ENCODE measurements at places on chromosomes 3 and 15.

GRCh38 chr3:142211034-142211433 lies 14.4 kb downstream of the GK5 start:
- no peak for DNase-seq

DNA sequence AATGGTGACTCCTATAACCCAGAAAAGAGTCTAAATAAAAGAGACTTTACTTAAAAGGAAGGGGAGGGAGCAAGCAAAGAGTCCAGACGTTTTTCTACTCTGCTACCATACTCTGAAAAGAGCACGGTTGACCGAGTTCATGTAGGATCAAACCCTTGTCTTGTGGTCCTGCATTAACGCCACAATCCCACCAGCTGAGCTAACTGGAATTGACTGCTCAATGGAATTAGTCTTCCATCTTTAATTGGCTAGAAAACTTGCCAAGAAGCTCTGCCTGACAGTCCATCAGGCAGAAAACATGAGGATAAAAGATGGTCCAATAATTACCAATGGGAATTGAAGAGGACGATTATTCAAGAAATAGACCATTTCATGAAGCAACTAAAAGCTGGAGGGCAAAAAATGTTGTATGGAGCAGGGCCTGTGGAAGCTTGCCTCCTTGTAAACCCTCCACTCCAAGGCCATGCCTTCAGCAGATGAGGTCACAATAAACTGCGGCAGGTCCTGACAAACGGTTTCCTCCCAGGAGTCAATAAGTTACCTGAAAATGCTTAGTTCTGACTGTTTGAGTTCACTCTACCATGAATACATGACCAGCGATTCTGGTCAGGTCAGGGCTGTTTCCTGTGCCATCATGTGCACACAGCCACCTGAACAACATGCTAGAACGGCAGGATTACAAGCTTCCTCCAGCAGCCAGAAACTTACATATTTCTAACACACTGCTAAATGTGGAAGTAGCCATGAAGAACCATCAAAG lies 35.6 kb upstream of the ARHGEF3 start:
- DNase-seq = no peak

DNA sequence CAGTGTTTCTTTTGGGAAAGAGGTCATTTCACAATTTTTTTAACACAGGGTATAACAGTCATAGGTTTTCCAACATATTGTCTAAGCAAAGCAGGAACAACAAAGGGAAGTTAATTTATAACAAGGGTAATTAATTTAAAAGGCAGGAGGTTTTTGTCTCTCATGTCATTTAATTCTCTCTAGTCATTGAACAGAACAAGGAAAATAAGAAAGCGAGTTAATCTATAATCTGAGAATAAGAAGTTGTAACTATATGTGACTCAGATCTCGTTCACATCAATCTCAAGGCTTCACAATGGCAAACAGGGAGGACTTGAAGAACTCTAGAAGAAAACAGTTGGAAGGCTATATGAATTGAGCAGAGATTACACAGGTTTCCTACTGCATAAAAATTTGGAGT lies 579.8 kb upstream of the CCDC54 start:
- DNase-seq = no peak

DNA sequence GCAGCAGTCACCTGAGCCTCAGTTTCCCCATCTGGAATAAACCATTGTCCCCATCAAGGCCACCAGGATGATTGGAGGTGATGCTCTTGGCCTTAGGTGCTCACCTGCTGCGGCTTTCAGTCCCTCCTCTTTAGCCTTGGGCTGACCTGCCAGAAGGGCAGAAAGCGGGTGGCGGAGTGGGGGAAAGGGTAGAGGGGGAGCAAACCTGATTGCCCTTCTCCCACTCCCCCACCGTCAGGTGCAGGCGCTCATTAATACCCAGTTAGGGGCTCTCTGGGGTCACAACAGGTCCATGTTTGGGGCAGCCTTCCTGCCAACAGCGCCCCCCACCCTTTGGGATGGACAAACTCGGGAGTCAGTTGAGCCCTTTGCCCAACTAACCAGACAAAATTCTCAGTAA lies 50.5 kb downstream of the GRIP2 start:
- no peak for DNase-seq

- DNase-seq = no peak
Observed at GRCh38 chr3:126573492-126574117, 14.9 kb upstream of the C3orf22 start.

DNA sequence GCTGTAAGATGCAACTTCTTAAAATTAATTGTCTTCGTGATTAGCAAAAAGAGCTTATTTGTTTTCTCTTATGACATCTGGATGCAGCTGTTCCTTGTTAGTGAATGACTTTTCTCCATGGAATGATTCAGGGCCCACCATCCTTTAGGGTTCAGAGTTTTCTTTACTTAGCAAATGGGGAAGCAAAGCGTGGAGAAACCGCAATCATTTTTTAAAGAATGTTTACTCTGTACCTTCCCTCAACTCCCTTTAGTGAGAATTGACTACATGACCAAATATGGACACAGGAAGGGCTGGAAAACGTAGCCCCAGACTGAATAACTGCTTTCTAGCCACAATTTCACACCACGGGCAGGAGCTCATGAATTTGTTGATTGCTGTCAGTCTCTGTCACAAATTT lies 130.1 kb downstream of the EDEM1 start:
- DNase-seq = no peak

Measured in T-helper 1 cell (primary cell).